ENCODE measurements at places on chromosomes 12 and 14.

DNA sequence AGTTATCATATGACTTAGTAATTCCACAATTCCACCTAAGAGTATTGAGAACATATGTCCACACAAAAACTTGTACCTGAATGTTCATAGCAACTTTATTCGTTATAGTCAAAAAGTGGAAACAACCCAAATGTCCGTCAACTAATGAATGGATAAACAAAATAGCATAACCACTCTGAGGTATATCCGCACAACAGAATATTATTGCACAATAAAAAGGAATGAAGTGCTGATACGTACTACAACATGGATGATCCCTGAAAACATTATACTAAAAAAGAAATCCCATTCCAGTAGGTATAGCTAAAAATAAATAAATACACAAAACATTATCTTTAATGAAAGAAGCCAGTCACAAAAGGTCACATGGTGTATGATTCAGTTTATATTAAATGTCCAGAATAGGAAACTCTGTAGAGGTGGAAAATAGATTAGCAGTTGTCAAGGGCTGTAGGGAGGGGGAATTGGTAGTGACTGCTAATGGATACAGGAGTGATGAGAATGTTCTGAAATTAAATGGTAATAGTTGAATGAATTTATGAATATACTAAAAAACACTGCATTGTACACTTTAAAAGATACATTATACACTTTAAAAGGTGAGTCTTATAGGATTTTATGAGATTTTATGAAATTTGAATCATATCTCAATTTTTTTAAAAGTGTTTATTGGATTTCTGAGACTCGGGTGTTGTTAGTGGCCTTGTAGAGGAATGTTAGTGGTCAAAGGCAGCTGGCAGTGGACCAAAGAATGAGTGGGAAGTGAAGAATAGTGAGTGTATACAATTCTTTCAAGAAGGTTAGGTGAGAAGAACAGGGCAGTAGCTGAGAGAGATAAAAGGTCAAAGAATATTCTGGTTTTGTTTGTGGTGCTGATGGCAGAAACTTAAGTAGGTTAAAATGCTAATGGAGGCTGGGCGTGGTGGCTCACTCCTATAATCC is 36.3 kb upstream of the BAZ1A start:
- no peak for DNase-seq

DNA sequence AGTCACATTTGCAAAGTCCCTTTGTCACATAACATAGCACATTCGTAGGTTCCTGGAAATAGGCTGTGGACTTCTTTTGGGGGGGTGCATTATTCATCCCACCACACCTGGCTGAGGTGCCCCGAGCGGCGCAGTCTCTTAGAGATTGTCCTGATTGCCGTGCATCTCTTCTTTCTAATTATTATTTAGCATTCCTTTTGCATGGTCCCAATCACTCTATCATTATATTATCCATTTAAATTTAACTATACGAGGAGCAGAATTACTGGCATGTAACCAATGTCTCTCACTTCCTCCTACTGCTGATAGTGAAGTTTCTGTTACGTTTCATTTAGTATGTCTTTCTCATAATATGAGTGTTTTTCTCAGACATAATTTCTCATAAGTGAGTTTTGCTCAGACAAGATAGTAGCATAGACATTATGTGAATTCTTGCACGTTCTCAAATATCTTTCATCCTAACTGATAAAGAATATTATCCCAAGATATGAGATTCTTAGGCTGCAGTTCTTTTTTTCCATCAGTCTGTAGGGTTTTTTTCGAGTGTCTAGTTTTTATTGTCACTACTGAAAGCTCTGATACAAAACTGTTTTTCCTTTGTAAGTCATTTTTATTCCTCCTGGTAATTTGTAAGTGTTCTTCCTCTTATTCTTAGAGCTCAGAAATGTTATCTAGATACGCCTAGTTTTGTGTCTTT is 444.3 kb downstream of the NELL2 start:
- DNase-seq, result no peak

- no peak for DNase-seq
These were observed 80.0 kb downstream of the ST8SIA1 start for GRCh38 chr12:22254478-22254877.

GRCh38 chr12:92628476-92628875 is 74.3 kb upstream of the PLEKHG7 start:
- DNase-seq, result no peak

- DNase-seq, result no peak
These were observed 214.6 kb upstream of the PRKD1 start for GRCh38 chr14:30142216-30142615.

- no peak for DNase-seq
These were observed 139.1 kb downstream of the TMTC1 start for GRCh38 chr12:29644536-29645162.

DNA sequence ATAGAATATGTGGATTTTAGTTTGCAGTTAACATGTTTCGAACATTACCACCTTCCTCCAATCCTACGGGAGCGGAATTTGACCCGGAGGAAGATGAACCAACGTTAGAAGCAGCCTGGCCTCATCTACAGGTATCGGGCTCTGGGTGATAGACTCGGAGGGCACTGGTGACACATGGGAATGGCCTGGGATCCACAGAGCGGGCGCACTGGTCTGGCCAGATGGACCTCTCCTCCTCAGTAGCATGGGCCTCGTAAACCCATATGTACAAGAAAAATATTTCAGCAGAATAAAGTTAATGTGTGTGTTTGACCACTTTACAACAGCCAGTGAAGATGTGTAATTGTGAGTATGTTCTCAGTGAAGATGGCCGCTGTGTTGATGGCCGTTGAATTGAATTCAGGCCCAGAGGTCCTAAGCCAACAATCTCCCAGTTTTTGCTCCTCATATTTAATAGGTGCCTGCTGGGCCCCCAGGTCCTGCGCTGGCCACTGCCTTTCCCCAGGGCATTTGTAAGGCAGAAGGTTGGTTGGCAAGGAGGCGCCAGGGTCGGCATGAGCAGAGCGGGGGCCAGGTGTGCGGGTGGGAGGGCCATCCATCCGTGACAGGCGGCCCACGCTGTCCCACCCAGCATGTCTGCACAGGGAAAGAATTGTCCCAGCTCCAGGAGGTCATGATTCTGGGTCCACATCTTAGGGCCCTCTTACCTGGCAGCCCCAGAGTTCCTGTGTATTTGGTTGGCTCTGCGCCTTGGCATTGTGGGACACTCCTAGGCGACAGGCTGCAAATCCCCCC is 82.0 kb upstream of the DYNC1H1 start:
- no peak for DNase-seq

GRCh38 chr14:39733741-39734140 is 301.5 kb upstream of the FBXO33 start:
- no peak for DNase-seq
